ENCODE measurements at places on chromosomes 1 and 21.

GRCh38 chr1:8902765-8903164, 24.3 kb upstream of the ENO1 start:
- DNase-seq: peak; percentile 8

DNA sequence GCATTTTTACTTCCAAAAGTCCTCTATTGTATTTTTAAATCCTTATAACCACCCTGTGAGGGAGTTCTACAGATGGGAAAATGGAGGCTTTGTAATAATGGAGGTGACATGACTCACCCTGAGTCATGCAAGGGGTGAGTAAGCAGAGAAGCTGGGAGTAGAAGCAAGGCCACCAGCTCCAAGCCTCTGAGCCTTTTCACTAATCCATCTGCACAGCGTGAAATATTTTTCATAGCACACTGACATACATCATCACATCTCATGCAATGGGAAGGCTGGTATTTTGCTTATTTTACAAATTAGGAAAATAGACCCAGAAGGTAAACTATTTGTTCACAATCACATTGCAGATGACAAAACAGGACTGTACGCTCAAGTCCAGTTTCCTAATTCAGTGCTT, 96.9 kb downstream of the KCNH1 start:
- DNase-seq: peak; percentile 96

- no peak for DNase-seq
Observed at GRCh38 chr1:41469706-41470105, 14.8 kb downstream of the EDN2 start.

DNA sequence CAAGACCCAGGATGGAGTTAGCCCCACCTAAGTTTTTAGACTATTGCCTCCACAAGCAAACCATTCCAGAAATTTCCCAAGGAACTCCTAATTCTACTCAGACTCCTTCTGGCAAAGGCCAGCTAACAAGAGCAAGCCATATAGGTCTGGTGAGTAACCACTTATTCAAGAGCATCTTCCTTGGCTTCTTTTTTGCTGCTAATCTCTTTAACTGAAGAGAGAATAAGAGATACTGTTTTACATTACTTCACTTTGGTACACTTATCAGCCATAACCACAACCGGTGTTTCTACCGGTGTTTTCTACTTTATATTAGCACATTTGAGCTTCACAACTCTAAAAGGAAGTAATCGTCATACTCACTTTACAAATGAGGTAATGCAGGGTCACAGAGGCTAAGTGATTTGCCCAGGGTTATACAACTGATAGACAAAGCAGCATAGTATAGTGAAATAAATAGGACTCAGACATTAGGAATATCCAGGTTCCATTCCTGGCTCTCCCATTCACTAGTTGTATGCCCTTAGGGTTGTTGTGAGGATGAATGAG, 1.7 kb upstream of the EPS15 start:
- no peak for DNase-seq

All from BJ (cell line).